Breast epithelium (tissue), 4 donors: ENCODE measurements at places on chromosomes 5 and 9. TPM values are rescaled to one million over a fixed set of nuclear protein-coding genes. Genes with fewer than 3 reads are reported as not detected.

CAPSL gene
- not detected for total RNA-seq

SIT1 gene
- total RNA-seq: 3.2 TPM

FOXD4 gene
- total RNA-seq: not detected

CXCL14 gene
- 1,054 TPM for total RNA-seq

SLC36A3 gene
- total RNA-seq: not detected

GPR21 gene
- 3.3 TPM for total RNA-seq

WDR38 gene
- not detected for total RNA-seq

MSMP gene
- total RNA-seq: not detected

SLC36A2 gene
- total RNA-seq: 0.16 TPM

PCDHGA4 gene
- 6.4 TPM for total RNA-seq

PIP5K1B gene
- 9.8 TPM for total RNA-seq
